Bronchial smooth muscle cell (primary cell): ENCODE measurements at places on chromosomes 5 and 9. TPM values are rescaled to one million over a fixed set of nuclear protein-coding genes. Genes with fewer than 3 reads are reported as not detected.

The LVRN gene
- total RNA-seq: 0.47 and 0.52 TPM in 2 replicates

The PCDHGB4 gene
- 26.7 and 34.0 TPM in 2 replicates for total RNA-seq

The BAAT gene
- total RNA-seq: 0.16 TPM in 1 of 2 replicates, not detected in the other

The SARDH gene
- total RNA-seq: 3.0 and 4.6 TPM in 2 replicates

The MED27 gene
- 9.9 and 11.6 TPM in 2 replicates for total RNA-seq

The PCDHA6 gene
- 0.17 and 0.32 TPM in 2 replicates for total RNA-seq

The DBH gene
- not detected in 2 replicates for total RNA-seq
